Ascending aorta (tissue), 2 donors: ENCODE measurements at places on chromosomes 1 and 21. TPM values are rescaled to one million over a fixed set of nuclear protein-coding genes. Genes with fewer than 3 reads are reported as not detected.

CD1D gene
- not detected for total RNA-seq

FCAMR gene
- not detected for total RNA-seq

PERM1 gene
- not detected for total RNA-seq

KRTAP12-2 gene
- total RNA-seq = not detected

ERG gene
- total RNA-seq = 28.5 TPM

OR10J1 gene
- not detected for total RNA-seq

PPIAL4G gene
- not detected for total RNA-seq

IGSF9 gene
- 0.11 TPM for total RNA-seq

CDA gene
- 10.1 TPM for total RNA-seq

PROX1 gene
- total RNA-seq = 0.32 TPM

FAM163A gene
- total RNA-seq = not detected

RHD gene
- total RNA-seq = not detected

TPRG1L gene
- 18.9 TPM for total RNA-seq

DNASE2B gene
- not detected for total RNA-seq

CDC20 gene
- total RNA-seq = not detected

FMN2 gene
- not detected for total RNA-seq

CLDN17 gene
- not detected for total RNA-seq

FNDC10 gene
- 1.8 TPM for total RNA-seq

PTPRU gene
- 32.7 TPM for total RNA-seq

APCS gene
- total RNA-seq = not detected

INAVA gene
- total RNA-seq = not detected

SLC5A9 gene
- 13.3 TPM for total RNA-seq

STIL gene
- total RNA-seq = 0.11 TPM

PPM1J gene
- 10.0 TPM for total RNA-seq

C1orf210 gene
- not detected for total RNA-seq

CA6 gene
- total RNA-seq = not detected

LMX1A gene
- 1.7 TPM for total RNA-seq

MARCKSL1 gene
- 21.8 TPM for total RNA-seq

NR0B2 gene
- not detected for total RNA-seq

TRPM2 gene
- 0.43 TPM for total RNA-seq

ATAD3A gene
- 46.3 TPM for total RNA-seq

TESK2 gene
- 0.32 TPM for total RNA-seq

RAP1GAP gene
- total RNA-seq = 0.64 TPM

NEGR1 gene
- 42.8 TPM for total RNA-seq

PTPRF gene
- 43.6 TPM for total RNA-seq

DOCK7 gene
- 46.0 TPM for total RNA-seq

ZNF695 gene
- total RNA-seq = not detected

NBPF6 gene
- not detected for total RNA-seq

CSRP1 gene
- 948 TPM for total RNA-seq

KPRP gene
- total RNA-seq = not detected

A3GALT2 gene
- total RNA-seq = not detected

LAD1 gene
- total RNA-seq = 0.43 TPM

LCE3D gene
- not detected for total RNA-seq
